ENCODE measurements at places on chromosomes 2 and 18.

- no peak for DNase-seq
These were observed 25.9 kb downstream of the BABAM2 start for GRCh38 chr2:27916293-27916995.

GRCh38 chr2:228602288-228602687 is 420.8 kb upstream of the SPHKAP start:
- DNase-seq = no peak

- peak; percentile 20 for DNase-seq
These were observed 51.1 kb downstream of the TEX51 start for GRCh38 chr2:126949775-126950174.

DNA sequence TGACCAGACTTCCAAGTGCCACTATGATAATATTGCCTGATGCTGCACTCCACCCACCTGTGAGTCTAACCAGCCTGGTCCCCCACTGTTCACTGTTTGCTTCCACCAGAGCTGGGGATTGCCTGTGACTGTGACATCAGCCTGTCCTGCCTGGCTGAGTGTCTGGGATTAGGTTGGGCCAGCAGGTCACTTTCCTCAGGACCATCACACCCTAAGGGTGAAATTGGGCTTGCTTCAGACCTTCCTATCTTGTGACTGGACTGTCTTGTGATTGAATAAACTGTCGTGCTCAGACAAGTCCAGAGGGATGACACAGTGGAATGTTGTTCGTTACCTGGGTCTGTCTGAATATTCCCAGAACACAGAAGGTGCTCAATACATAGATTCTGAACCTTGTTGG is 87.4 kb upstream of the HK2 start:
- peak; percentile 54 for DNase-seq
